GM12892 (cell line): ENCODE measurements at places on chromosomes 6 and 20.

DNA sequence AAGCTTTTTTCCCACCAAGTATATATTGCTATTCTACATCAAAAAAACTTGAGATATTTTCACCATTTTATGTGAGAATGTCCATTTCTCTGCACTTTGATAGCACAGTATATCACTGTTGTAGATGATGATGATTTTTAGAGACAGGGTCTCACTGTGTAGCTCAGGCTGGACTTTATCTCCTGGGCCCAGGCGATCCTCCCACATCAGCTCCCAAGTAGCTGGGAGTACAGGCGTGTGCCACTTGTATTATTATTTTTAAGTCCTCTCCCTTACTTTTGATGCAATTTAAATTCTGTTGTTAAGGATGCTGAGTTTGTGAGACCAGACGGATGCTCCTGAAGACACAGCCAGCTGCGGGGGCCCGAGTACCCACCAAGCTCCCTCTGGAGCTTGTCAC lies 326.8 kb downstream of the QKI start:
- DNase-seq, result no peak

DNA sequence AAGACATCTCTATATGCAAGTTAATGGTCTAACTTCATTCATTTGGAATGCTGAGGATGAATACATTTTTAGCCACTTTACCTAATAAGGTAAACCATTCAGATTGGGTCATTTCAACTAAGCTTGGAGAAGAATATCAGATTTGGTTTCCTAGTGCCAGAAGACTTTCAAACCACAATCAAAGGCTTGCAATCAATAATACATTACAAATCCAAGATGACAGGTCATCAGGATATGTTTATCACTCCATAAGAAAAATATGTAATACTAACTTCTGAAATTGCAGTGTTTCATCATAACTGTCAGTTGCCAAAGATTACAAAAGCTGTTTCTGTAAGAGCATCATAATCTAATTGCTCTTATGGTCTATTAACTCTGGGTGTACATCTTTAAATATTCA lies 654.0 kb downstream of the COL12A1 start:
- DNase-seq, result no peak

GRCh38 chr20:57509665-57510237 lies 15.2 kb downstream of the CTCFL start:
- no peak for DNase-seq

- DNase-seq, result no peak
Measured at GRCh38 chr20:59737073-59737666, 132.8 kb downstream of the PHACTR3 start.

GRCh38 chr6:13694562-13694961 lies 17.1 kb downstream of the RANBP9 start:
- no peak for DNase-seq

DNA sequence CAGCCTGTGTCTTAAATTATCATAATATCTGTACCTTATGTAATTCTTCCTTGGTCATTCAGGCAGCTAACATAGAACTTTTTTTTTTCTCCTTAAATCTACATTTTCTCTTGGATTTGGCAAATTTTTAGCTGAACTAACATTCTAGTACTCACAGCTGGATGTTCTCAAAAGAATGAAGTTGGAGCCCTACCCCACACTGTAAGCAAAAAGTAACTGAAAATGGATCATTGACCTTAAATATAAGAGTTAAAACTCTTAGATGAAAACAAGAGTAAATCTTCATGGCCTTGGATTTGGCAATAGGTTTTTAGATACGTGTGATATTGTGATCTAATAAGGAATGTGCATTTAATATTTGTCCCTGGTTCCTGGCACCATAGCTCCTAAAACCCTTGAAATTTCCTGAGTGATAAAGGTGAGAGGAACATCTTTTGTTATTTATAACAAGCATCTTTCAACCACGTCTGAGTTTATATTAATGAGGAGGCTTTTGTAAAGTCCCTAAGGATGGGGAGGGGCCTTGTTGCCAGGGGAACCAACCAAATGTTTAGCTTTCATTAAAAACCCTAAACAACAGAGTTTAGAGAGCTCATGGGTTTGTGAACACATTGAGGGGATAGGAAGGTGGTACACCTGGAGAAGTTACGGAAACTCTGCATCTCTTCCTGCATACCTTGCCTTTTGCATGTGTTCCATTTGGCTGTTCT lies 106.1 kb upstream of the ADGRF4 start:
- no peak for DNase-seq

GRCh38 chr6:41171908-41172307 lies 9.0 kb upstream of the TREM2 start:
- no peak for DNase-seq

DNA sequence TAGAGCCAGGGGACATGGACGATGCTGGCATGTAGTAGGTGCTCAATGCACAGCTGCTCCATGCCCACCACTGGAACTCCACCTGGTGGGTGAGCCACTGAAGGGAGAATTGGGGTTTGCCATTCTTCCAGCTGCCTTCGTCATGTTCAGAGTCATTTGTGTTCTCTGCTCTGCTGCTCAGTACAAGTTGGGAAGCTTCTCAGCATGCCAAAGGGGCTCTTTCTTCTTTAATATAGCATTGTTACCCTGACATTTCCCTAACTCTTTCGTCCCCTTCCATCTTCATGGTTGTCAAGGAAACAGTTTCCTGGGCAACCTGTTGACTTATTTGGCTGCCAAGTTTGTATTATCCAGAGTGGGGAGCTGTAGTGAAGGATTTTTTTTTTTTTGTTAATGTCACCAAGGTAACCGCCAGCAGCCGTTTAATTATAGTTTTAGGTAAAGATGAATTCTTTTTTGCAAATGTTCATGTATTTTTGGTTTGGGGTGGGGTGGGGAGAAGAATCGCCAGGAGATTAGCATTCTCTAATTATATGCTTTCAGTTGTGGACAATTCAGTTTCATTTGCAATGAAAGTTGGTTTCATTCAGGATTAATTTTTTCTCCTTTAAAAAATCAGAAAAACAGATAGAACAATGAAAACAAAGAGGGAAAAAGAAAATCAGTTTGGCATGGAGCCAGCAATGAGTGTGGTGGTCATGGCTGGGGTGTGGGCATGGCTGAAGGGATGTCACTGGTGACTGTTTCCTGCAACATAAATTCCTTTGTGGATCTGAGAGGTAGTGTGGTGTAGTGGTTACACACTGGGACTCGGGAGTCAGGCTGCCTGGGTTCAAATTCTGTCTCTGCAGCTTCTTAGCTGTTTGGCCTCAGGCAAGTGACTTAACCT lies 73.0 kb upstream of the KCNG1 start:
- no peak for DNase-seq

DNA sequence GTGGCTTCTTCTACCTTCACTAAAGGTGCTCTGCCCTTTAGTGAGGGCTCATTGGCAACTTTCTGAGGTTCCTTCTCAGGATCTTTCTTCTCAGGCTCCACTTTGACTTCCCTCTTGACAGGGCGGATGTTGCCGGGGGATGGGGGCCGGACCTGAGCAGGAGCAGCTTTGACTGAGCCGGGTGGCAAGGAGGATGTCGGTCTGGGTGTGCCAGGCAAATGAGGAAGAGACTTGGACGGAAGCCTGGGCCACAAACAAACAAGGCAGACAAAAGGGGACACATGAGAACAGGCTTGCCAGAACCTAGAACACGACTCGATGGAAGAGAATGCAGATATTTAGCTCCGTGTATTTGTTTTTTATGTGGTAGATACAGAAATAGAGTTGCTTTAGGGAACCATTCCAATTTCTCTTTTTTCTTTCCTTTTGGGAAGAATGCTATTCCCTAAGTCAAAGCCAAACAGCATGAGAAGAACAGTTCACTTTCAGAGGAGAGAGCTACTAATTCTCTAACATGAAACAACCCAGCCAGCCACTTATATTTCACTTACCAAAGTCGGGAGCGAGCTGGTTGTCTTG lies 76.2 kb upstream of the BCLAF1 start:
- no peak for DNase-seq

DNA sequence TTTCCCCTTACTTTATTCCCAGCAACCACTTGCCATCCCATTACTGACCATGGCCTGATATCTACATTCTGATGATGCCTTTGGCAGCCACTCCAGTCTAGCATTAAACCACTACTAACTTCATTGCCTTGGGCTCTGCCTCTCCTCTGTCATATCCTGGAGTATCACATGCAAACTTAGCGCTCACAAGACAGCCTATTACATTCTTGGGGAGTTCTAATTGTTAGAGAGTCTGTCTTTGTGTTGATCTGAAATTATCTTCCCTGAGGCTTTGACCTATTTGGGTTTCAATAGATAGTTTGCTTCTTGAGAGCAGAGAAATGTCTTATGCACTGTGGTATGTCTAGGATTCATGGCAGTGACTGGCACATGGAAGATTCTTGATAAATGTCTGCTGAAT lies 40.5 kb upstream of the RAB32 start:
- no peak for DNase-seq

DNA sequence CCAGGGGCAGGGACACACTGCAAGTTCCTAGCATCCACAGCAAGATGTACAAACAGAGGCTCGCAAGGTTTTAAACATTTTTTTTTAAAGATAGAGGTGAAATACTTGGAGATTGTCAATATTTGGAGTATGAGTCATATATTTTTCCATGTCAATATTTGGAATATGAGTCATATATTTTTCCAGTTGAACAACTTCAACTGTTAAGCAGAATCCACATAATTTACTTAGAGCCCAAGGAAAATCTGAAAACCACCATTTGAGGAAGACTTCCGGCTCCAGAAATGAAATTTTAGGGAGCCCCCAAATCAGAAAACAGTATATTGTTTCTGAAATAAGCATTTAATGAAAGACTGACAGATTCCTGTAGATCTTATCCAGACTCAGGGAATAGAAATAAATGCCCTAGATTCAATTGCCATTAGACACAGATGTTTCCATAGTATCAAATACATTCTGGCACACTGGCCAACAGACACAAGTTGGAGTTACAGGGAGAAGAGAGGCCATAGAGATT lies 51.6 kb upstream of the FAM184A start:
- no peak for DNase-seq

DNA sequence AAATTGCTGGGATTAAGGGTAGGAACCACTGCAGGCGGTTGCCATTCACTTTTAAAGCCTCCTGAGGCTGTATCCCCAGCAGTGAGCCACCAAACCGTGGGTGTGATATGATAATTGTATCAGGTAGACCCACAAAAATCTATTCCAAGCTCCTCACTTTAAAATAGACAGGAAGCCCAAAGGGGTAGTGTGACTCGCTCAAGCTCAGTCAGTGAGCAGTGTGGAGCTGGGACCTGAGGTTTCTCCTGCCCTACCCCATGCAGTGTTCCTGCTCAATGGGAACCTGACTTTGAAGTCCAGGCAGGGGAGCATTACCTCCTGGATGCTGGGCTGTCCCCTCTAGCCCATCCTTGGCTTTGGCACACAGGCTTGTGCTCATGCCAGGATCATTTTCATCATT lies 14.9 kb upstream of the MAPRE1 start:
- no peak for DNase-seq

DNA sequence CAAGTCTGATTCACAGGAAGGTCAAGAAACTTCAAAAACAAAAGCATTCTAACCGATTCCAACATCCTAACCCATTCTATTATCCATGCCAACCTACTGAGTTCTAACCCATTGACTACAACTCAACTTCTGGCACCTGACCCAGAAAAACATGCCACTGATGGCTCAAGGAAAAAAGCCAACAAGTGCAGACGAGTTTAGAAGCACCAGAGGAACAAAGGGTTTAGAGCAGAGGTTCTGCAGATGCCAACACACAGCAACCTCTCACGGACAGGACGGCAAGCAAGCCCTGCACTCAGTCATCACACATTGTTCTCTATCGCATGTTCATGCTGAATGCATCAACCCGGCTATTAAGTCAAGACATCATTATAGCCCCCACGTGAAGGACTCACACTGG lies 25.2 kb upstream of the MC3R start:
- no peak for DNase-seq

DNA sequence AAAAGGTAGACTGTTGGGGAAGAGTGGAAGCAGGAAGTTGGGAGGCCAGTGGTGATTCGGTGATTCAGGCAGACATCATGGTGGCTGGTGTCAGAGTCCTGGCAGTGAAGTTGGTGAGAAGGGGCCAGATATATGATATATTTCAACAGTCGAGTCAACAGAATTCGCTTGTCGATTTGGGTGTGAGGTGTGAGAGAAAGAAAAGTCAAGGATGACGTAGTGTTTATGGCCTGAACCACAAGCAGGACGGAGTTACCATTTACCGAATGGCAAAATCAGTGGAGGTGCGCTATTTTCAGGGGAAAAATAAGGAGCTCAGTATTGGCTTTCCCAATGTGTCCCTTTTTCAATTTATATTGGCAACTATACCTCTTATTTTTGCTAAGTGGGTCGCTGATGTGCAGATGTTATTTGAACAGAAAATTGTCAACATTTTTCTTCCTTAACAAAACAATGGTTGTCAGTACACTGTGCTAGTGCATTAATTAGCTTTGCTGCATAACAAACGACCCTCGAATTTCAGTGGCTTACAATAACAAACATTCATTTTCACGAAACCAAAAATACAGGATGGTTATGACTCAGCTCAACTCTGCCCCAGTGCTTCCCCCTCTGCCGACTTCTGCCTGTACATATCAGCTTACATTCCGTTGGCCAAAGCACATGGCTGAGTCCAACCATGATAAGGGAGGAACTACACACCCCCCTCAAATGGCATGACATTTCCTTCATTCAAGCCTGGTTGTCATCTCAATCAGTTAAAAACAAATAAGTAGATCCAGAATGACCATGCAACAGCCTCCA lies 255.0 kb upstream of the ZFP64 start:
- no peak for DNase-seq

GRCh38 chr6:123598011-123598410 lies 38.7 kb downstream of the TRDN start:
- no peak for DNase-seq

GRCh38 chr20:53706466-53707370 lies 113.1 kb upstream of the ZNF217 start:
- DNase-seq, result no peak

GRCh38 chr20:57508381-57508780 lies 16.6 kb downstream of the CTCFL start:
- DNase-seq, result no peak

GRCh38 chr6:144548536-144548935 lies 263.4 kb downstream of the UTRN start:
- no peak for DNase-seq

DNA sequence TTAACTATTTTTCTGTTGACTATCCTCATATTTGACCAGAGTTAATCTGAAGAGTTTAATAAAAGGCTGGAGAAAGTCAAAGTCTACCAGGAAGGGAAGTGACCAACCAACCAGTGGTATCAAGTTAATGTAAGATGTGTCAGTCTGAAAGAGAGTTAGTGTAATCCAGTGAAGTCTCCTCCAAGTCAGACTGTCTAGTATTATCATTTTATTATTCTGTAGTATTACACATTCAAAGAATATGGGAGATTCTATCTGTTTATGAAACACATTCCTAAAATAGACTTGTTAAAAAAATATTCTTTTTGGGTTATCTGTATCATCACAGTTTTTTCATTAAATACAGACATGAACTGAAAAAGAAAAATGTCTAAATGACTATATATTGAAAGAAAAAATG lies 194.4 kb downstream of the BTBD9 start:
- DNase-seq, result no peak
